ENCODE measurements at places on chromosomes 5 and 9.
A peak's percentile ranks its signal among the peaks of the same experiment; 100 is the strongest.

- DNase-seq: no peak
These were observed 37.9 kb downstream of the UBTD2 start for GRCh38 chr5:172245703-172246125.

GRCh38 chr9:129624168-129624759 lies 1.7 kb upstream of the NTMT1 start:
- DNase-seq: peak; percentile 76

- DNase-seq: no peak
These were observed 44.2 kb downstream of the NKD2 start for GRCh38 chr5:1052641-1053390.

DNA sequence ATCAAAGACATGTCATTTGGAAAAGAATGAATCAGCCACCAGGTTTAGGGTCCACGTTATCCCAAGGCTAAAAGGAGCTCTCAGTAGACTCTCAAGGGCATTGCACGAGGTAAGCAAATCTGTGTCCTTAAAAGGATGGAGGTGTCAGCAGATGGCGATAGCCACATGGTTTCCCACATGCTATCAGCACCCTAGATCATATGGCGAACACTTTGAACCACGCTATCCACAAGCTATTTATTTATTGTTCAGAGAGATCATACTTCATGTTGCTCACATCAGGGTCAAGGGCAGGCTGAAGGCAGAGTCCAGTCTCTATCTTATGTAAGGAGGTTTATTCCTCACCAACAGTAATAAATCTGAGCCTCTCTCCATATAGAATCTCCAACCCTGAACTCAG lies 43.7 kb downstream of the CDH6 start:
- DNase-seq: no peak

DNA sequence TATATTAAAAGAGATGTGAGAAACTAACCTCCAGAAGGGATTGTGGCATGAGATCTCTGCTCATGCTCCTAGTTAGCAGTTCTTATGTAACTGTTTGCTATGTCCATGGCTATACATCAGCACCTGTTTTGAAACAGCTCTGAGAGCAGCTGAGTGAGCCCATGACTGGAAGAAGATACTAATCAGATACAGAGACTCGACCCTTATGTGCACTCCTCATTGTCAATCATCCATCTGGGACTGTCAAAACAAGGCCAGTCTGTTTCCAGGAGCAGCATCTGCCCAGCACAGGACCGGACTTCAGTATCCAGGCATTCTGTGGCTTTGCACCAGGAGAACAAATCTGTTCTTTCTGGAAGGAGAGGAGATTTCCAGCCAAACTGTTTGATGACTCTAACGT lies 77.7 kb downstream of the EFNA5 start:
- no peak for DNase-seq

DNA sequence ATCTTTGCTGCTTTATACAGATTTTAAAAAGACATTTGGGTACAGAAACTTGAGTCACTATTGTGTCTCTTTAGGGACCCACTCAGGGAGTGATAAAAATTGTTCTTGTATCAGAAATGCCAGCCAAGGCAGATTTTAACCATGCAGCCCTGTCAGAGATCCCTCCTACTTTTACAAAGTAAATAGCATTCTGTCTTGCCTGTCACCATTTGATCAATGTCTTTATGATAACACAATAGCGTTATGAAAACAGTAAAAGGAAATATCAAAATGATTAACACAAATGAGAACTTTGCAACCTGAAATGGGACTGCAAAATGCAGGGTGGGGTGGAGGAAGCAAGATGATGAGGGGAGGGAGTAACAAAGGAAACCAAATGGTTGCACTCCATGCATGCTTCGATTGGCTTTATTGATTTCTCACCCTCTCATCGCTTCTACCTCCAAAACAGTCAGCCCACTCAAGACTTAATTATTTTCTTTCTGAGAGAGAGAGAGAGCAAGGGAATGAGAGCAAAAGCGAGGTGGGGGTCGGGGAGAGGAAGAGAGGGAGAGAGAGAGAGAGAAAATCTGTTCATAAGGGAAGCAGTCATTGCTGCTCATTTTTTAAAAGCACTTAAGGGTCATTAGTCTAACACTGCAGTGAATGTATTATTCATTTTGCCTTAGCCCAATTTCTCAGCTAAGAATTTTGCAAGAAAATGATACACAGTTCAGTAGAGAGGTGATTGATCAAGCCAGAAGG lies 576.5 kb downstream of the CSNK1G3 start:
- no peak for DNase-seq

GRCh38 chr5:162227075-162227474 lies 159.5 kb downstream of the GABRG2 start:
- DNase-seq: no peak

DNA sequence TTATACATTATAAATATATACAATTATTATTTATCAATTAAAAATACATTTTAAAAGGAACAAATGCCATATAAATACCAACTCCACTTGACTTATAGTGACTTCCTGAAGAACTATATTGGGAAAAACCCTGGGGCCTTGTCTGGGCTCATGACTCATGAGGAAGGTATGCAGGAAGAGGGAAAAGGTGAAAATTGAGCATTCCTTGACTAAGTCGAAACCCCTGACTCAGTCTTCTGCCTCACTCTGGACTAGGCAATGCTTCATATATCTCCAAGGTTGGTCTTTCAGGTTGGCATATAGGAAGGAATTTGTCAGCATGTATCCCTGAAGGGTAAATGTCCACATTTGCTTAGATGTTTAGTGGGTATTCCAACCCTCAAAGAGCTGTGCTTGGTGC lies 78.5 kb downstream of the SH3TC2 start:
- no peak for DNase-seq

DNA sequence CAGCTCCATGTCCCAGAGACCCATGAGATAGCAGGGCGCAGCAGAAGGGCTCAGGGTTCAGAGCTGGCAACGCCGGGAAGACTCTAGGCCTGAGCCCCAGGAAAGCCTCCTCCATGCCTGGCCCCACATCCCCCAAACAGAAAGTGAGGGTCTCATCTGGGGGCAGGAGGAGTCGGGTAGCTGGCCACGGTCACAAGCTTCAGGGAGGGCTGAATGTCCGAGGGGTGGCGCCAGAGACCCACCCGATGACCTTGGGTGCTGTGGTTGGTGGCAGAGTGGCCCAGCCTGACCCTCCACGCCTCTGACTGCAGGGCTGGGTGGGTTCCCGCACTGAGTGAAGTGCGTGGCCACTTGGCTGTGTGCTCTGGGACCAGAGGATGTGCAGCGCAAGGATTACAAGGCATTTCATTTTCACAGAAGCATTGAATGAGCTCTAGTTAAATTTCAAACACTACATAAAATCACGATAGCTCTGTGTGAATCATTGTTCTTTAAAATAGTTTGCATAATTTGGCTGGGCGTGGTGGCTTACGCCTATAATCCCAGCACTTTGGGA lies 3.0 kb downstream of the C8G start:
- DNase-seq: no peak

DNA sequence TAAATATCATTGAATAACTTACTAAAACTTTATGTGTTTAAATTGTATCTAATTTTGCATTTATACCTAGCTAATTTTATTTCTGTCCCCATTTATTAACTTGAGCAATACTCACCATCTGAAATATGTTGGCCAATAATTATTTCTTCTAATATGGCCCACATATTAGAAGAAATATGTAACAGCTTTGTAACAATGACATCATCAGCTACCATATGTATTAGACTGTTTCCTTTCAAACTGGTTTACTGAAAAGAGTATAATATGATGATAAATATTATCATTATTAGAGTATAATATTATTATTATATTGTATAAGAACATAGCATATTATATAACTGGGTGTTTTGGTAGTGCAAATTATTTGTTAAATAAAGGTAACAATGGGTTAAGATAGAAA lies 220.5 kb downstream of the FBXL7 start:
- DNase-seq: no peak

GRCh38 chr9:19255112-19255511 lies 24.6 kb downstream of the DENND4C start:
- no peak for DNase-seq

DNA sequence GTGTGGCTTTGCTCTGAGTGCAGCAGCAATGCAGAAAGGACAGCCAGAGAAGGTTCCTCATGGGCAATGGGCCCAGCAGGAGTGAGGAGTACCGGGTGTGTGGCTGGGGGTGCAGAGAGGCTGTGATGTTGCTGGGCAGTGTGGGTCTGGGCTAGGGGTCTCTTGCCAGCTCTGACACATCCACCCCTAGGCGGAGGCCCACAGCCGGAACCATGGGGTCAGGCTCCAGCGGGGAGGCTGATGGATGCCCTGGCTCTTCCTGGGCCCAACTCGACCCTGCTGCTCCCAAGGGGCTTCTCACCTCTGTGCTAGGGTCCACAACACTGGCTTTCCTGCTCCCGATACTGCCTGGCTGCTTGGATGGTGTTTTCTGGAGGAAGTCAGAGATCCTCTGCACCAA lies 19.9 kb downstream of the TBC1D9B start:
- DNase-seq: no peak

GRCh38 chr9:38371495-38371894 lies 21.0 kb upstream of the ALDH1B1 start:
- DNase-seq: peak; percentile 61

DNA sequence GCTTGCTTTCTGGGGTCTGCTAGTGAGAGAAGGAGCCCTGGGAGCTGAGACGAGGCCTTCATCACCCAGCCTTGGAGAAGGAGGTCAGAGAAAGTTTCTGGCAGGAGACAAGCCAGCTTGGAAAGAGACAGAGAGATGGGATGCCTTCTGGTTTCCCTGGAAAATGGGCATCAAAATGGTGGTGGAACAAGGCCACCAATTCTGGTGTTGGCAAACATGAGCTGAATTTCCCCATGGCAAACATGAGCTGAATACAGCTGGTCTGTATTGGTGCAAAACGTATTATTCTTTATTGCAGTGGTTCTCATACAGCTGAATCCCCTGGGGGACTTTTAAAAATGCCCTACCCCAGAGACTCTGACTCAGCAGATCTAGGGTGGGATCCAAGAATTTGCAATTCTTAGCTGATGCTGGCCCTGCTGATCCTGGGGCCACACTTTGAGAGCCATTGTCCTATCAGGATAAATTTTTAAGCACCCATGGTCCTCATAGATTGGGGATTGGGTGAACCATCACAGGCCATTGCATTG lies 39.1 kb upstream of the S1PR3 start:
- DNase-seq: no peak

GRCh38 chr9:118595719-118596305 lies 773.4 kb downstream of the BRINP1 start:
- no peak for DNase-seq

DNA sequence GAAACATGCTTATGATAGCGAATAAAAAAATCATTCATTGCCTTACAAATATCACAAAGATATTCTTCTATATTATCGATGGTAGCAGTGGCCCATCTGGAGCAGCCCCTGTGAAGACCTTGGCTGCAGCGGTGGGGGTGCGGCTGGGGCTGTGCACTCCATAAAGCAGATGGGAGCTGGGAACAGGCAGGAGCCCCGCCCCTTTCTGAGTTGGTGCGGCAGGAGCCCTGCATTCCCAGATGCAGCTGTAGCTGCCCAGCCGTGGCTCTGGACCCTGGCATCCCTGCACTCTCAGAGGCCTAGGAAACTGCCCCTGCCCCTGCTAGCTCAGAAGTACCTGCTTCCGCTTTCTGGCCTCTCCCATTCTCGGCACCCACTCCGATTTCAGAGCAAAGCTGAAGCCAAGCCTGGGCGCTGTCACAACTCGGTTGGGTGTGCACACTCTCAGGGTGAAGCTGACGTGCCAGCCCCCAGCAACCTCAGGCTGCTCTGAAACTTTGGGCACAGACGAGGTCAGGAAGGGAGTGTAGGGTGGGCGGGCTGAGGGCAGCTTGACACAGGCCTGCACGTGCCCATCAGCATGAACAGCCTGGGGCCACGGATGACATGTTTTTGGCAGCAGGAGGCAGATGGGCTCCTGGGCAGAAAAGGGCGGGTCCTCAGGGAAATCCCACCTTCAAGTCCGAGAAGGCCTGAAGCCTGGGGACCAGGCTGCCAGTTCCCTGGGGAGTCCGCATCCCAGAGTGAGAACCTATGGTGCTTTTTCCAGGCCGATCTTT lies 1440.8 kb upstream of the ACO1 start:
- no peak for DNase-seq
